ENCODE measurements at places on chromosomes 6 and 20. TPM values are rescaled to one million over a fixed set of nuclear protein-coding genes. Genes with fewer than 3 reads are reported as not detected.

DNA sequence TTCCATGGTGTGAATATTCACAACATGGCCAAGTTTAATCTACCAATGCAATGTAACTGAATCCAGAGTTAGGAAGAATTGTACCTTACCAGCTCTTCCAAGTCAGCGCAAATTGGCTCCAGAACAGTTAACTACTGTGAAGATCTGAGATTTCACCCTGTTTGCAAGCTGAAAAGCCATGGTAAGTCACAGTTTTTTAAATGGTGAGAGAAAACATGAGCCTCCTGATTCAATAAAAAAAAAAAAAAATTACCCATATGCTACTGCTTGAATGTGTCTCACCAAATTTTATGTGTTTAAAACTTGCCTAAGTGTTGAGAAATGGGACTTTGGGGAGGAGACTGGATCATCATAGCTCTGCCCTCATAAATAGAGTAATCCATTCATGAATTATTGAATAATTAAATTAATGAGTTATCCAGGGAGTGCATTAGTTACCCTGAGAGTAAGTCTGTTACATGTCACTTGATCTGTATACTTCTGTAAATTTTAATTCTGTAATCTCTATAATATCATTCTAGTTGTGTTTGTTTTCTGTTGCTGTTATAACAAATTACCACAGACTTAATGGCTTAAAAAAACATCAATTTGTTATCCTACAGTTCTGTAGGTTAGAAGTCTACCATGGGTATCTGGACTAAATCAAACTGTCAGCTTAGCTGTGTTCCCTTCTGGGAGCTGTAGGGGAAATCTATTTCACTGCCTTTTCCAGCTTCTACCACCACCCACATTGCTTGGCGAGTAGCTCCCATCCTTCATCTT lies 1355.9 kb downstream of the GRIK2 start:
- H3K4me3 ChIP-seq = no peak overlapping the region
- no peaks in the 10 kb centered on the region for H3K36me3 ChIP-seq
- no peak for DNase-seq

DNA sequence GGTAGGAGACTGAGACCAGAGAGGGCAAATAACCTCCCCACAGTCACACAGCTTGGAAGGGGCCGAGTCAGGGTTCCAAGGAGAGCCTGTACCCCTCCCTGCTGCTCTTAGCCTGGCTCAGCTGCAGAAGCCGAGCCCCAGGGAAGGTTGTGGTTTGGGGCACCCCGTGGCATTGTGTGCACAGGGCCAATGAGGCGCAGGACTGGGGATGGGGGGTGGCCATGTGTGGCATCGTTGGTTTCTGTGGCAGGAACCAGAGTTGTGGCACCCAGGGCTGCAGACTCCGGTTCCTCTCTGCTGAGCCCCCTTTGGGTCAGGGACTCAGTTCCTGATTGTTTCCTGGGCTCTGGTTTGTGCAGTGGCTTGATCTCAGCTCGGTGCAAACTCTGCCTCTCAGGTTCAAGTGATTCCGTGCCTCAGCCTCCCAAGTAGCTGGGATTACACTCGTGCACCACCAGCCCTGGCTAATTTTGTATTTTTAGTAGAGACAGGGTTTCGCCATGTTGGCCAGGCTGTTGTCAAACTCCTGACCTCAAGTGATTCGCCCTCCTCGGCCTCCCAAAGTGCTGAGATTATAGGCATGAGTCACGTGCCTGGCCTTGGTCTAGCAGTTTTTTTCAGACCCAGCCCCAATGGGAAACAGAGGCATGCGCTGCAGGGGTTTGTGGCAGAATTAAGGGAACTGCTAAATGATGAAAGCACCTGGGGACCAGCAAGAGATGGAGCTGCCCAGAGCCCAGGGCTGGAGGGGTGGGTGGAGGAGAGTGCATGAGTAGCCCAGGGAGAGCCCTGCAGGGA lies 221.0 kb upstream of the SULF2 start:
- DNase-seq = no peak
- H3K27ac ChIP-seq = no peak overlapping the region
- no peaks in the 10 kb centered on the region for H3K36me3 ChIP-seq
- H3K27me3 ChIP-seq = no peaks in the 10 kb centered on the region
- no peaks in the 10 kb centered on the region for H3K4me1 ChIP-seq

DNA sequence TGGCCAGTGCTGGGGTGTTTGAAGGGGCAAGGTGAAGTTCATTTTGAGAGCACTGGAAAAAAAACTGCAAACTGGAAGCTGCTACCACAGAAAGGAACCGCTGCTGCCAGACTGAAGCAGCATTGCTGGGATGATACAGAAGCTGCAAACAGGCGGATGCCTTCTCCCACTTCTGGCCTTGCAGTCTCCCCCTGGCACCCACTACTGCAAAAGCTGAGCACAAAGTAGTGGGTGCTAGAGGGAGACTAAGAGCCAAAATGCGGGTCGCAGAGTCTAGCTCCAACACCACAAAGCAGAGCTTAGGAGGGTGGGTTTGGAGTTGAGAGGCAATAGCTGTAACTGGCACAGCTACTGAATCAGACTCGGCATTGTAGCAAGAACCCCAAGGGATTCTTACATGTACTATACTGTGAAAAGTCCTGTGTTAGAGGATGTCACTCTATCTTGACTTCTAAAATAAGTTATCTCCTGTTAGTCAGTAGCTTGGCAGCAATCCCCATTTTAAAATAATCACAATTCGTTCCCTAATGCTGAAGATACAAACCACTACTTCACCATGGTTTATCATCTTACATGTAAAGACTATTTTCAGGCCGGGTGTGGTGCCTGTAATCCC lies 44.0 kb upstream of the COL21A1 start:
- no peaks in the 10 kb centered on the region for H3K4me1 ChIP-seq
- H3K27ac ChIP-seq = no peak overlapping the region
- H3K4me3 ChIP-seq = no peak overlapping the region

DNA sequence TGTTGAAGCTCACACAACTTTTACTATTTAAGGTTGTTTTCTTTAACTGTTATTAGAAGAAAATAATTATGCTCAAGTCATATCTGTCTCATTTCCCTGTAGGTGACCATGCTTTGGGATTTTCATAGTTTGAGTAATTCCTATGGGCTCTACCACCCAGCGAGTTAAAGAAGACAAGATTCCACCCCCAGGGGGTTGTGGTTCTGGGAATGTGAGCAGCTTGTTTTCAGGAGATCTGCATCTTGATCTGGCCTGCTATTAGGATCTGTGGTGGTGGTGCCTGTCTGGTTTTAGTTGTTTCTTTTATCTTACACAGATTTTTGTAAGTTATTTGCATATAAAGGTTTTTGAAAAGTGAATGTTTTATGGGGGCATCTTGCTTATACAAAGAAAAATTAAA lies 20.2 kb upstream of the REV3L start:
- H3K4me3 ChIP-seq = no peak overlapping the region
- no peak for DNase-seq
- no peaks in the 10 kb centered on the region for H3K4me1 ChIP-seq
- H3K36me3 ChIP-seq = no peaks in the 10 kb centered on the region
- no peaks in the 10 kb centered on the region for H3K27me3 ChIP-seq
- no peak overlapping the region for H3K27ac ChIP-seq

- DNase-seq = no peak
- H3K27ac ChIP-seq = no peak overlapping the region
- no peaks in the 10 kb centered on the region for H3K36me3 ChIP-seq
- H3K27me3 ChIP-seq = no peaks in the 10 kb centered on the region
Measured at GRCh38 chr20:46987001-46987400, 92.4 kb downstream of the EYA2 start.

DNA sequence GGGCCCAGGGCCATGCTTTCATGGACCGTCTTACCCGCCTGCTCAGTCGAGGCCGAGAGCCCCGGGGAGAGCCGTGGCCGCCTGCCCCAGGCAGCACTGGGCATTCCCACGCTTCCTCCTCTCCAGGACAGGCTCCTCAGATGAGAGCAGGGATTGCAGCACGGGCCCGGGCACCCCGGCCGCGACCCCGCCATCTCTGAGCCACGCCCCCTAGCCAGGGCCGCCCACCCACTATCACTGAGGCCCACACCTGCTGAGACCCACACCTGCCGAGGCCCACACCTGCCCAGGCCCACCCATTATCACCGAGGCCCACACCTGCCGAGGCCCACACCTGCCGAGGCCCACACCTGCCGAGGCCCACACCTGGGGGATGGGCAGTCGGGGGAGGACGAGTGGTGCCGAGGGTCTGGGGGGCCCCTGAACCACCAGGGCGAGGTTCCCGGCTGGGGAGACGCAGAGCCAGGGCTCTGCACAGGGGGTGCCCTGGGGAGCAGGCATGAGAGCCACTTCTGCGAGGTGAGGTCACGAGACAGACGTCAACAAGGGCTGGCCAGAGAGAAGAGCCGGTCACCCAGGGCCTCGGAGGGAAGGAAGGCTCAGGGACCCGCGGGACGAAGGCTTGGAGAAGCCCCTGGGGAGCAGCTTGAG lies 235.6 kb downstream of the ERMARD start:
- DNase-seq = no peak
- no peaks in the 10 kb centered on the region for H3K4me1 ChIP-seq
- no peaks in the 10 kb centered on the region for H3K36me3 ChIP-seq

- DNase-seq = no peak
- no peak overlapping the region for H3K4me3 ChIP-seq
- H3K27ac ChIP-seq = peak overlapping the region; percentile 11
- H3K36me3 ChIP-seq = no peaks in the 10 kb centered on the region
Measured at GRCh38 chr6:152248980-152249379, 388.2 kb downstream of the SYNE1 start.

FERMT1 gene
- total RNA-seq = 29.3 TPM

TEAD3 gene
- total RNA-seq = 28.1 TPM

SLC22A16 gene
- total RNA-seq = not detected

AGPAT4 gene
- 1.0 TPM for total RNA-seq

BACH2 gene
- total RNA-seq = 0.22 TPM

TNFRSF6B gene
- 10.7 TPM for total RNA-seq

B3GALT4 gene
- total RNA-seq = 12.8 TPM

All from esophagus squamous epithelium (tissue), 5 donors.